Hematopoietic multipotent progenitor cell treated with erythropoietin and hydrocortisone succinate and interleukin-3 and kit ligand, for 15 days (in vitro differentiated cells): ENCODE measurements at places on chromosomes 7 and 10.

DNA sequence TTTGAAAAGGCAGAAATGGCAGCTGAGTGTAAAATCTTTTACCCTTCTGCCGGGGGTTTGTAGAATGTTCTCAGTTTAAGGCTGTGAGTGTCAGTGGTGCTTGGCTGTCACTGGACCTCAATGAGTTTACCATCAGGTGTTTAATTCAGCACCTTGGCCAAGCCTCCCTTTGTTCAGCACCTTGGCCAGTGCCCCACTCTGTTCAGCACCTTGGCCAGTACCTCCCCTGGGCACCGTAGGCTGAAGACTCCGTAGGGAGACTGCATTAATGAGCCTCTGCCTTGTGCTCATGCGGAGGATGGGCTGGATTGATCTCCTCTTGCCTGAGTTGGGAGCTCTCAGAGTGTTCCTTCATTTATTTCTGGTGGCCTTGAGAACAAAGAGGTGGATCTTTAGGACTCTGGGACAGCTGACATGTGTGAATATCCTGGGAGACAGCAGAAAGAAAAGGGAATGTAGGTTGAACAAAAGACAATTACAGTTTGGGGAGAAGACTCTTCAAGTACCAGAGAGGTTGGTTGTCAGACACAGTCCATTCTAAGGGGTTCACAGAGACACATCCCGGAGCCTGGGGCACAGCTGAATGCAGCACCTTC lies 1.6 kb downstream of the FAM24A start:
- peak; percentile 46 for DNase-seq

DNA sequence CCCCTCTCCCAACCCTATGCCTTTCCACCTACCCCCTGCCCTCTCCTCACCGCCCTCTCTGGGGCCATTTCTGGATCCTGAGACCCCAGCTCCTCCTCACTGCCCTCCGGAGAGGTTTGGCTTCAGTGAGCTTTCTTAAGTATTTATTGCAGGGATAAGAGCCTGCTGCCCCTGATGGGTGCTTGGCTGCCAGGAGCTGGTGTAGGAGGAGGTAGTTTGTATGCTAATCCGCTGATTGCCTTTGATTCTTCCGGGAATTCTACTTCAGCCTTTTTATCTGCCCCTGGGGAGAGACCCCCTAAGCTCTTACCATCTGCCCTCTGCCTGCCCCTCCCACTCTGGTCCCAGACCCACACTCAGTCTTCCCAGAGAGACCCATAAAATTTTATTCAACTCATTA lies 263.5 kb upstream of the PODXL start:
- no peak for DNase-seq

GRCh38 chr7:142451817-142452216 lies 194.0 kb upstream of the PRSS58 start:
- DNase-seq: no peak

DNA sequence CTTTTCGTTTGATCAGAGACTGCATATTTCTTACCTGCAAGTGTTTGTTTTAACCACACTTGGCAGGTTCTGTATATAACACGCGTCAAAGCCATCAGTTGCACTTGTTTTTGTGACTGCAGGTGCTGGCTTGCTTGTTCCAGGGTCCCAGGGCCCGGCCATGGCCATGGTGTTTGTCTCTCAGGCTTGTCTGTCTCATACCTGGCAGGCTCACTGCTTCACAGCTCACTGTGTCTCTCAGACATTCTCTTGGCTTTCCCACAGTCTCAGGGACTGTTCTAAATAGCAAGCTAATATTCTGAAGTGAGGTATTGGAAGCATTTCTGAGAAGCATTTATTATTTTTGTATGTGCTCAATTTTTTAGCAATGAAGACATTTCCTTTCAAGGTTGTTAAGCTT lies 46.9 kb downstream of the GPR141 start:
- no peak for DNase-seq

DNA sequence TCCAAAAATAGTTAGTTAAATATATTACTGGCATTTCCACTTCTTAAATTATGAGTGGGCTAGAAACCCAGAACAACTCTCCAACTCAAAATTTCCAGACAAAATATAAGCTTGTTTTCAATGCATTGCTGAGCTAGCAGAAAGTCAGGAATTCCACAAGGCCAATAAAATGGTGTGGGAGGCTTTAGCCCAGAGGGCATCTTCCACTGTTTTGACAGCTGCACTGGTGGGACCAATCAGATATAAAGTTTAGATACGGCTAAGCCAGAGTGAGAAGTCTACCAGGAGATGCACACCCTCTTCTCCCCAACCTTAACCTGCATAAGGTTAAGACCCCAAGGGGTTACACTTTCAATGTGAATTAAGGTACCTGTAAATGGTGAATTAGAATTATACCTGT lies 76.6 kb downstream of the AMPH start:
- DNase-seq: no peak

DNA sequence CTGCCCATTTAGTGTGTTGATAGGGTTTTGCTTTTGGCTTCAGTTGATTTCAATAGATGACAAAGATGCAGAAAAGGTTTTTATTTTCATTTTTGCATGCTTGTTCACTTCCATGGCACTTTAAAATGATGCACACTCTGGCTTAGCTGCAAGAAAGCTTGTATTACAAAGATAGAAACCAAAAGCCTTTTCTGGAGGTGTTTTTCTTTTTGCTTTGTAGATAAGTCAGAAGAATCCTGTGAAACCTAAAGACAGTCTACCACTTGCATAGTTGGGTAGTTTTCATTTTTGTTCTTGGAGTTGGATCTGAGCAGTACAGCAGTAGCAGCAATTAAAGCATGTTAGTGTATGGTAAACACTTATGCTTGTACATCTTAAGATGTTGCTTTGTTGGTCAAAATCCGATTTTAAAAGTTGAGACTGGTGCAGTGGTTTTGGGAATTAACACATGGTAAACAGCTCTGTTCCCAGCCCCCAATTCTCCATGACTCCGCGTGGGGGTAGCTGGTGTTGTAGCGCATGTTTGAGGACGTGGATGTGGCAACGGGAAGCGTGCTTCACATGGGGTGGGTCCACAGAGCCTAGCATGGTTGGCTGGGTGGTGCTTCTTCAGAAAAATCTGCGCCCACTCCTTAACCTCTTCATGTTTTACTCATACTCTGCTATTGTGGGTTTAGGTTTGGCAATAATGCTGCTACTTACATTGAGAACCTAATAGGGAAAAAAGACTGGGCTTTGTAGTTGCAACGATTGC lies 19.8 kb downstream of the CCNY start:
- DNase-seq: no peak

DNA sequence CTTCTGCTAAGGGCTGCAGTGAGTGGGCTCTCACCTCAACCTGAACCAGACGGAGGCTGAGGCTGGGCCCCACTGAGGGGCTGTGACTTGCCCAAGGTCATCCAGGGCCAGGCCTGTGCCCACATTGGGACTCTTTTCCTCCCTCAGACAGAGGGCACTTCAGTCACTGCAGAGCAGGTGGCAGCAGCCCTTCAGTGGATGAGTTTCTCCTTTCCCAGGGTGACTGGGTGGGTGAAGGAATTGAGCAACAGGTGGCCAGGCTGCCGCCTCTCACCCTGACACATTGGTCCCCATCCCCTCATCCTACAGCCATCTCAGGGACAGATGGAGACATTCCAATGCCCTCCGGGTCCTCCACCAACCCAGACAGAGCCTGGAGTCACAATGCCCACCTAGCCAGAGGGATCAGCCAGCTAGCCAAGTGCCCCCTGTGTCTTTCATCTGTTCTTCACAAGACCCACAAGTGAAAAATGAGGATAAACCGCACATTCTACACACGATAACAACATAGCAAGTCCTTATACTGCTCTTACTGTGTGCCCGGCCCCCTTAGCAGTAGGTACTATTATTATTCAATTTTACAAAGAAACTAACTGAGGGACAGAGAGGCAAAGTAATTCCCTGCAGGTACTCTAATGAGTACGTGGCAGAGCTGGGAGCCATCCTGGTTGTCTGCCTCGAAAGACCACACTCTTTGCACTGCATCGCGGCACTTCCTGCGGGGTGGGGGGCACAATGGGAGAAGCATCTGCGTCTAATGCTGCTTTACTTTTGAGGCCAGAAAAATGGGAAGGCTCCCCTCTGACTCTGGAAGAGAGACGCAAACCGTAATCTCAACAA lies 1.7 kb upstream of the SLC18A3 start:
- no peak for DNase-seq

DNA sequence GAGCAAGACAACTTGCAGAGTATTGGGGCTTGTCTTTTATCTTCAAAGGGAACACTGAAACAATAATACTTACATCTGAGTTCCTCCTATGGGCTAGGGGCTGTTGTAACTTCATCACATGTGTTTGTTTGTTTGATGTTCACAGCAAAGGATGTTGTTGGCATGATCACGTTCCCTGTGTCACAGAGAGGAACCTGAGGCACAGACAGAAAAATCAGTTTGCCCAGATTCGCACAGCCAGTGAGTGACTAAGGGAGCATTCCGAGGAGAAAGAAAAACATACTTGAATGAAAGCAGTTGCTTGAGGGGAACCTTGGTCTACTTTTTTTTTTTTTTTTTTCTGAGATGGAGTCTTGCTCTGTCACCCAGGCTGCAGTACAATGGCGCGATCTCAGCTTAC lies 87.2 kb upstream of the PFKP start:
- DNase-seq: no peak

DNA sequence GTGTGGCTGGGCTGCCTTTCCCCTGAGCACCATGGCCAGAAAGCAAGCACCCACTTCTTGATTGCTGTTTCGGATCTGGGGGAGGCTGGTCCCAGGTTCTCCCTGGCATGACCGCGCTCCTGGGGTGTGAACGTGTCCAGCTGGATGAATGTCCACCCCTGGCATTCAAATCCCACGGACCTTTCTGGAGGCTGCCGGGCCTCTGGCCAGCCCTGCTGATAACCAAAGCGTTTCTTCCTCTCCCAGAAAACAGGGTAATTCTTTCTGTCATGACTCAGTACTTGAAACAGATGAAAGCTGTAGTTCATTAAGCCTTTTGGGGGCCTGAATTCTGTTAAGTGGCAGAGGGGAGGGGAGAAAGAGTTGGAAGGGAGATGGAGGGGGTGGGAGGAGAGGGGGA lies 73.1 kb upstream of the SAMD8 start:
- DNase-seq: no peak

- DNase-seq: no peak
These were observed 63.8 kb downstream of the MKI67 start for GRCh38 chr10:128062331-128062880.

DNA sequence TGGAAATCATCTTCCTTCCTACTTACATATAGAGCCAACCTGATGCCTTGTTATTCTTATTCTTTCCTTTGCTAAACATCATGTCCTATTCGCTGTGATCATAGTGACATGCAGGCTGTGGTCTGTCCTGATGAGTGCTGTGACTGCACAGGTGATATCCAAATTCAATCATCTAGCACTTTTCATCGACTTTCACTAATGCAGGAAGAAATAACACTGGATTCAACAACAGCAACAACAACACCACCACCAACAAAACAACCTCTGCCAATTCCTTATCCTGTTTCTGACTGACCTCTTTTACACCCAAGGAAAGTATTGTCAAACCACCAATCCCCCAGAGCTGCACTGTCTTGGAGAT lies 203.2 kb upstream of the PHYHIPL start:
- no peak for DNase-seq

DNA sequence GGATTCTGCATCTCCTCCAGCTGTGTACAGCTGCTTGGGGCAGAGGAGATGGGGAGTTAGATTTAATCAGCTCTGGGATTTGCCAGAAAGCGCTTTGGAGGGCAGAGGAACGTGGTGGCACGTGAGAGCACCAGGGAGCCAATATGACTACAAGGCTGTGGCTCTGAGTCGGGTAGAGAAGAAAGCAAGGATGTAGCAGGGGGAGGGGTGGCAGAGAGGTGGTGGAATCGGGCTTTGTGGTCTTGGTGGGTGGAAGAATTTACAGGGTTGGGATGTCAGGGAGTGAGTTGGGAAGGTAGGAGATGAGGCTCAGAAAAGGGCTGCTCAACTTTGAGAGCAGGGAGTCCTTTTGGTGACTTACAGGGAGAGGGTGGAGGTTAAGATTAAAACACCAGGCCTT lies 113.6 kb downstream of the CCNY start:
- DNase-seq: no peak

- DNase-seq: no peak
These were observed 50.3 kb upstream of the MACC1 start for GRCh38 chr7:20267482-20267881.

GRCh38 chr7:106421181-106421762 lies 136.5 kb upstream of the NAMPT start:
- DNase-seq: no peak

GRCh38 chr10:60769406-60769805 lies 8.9 kb upstream of the CDK1 start:
- DNase-seq: no peak

DNA sequence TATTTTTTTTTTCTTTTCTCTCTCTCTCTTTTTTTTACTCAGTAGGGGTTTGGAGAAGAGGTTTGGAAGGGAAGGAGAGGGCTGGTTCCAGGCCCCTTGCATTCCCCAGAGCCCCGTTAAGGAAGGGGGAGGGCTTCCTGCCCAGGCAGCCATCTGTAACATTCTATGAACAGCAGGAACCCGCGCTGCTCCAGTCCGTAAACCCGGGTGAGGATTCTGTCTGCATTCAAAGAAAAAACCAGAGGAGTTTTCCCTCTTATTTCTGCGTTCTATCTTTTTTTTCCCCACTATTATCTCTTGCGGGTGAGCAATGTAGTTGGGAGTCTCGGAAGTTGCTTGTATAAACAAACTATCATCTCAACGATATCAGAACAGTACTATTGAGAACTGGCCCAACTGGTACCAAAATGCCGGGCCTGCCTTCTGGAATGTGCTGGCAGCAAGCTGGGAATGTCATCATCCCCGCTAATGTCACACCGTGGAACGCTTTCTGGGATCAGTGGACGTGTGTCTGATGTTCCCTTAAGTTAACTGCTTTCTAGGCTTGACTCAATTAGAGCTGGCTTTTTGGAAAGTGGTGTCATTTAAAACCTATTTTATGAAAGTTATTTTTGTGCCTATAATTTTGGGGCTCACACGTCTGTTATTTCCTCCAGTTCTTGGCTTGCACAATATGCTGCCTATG lies 153.1 kb upstream of the MEOX2 start:
- no peak for DNase-seq

DNA sequence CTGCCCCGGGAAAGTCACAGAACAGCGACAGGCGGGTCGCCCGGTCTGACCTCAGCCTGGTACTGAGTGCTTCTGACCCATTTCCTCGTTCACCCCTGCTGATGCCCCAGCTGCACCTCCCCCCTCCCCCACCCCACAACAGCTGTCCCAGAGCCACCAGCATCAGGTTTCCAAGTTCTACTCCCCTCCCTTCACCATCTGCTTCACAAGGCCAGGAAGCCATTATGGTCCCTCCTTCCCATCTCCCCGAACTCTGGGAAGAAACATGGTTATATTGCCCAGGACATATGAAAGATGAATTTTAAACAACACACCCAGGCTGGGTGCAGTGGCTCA lies 301.9 kb upstream of the GALNT17 start:
- no peak for DNase-seq

GRCh38 chr10:110844617-110844881 lies 27.2 kb upstream of the PDCD4 start:
- no peak for DNase-seq

DNA sequence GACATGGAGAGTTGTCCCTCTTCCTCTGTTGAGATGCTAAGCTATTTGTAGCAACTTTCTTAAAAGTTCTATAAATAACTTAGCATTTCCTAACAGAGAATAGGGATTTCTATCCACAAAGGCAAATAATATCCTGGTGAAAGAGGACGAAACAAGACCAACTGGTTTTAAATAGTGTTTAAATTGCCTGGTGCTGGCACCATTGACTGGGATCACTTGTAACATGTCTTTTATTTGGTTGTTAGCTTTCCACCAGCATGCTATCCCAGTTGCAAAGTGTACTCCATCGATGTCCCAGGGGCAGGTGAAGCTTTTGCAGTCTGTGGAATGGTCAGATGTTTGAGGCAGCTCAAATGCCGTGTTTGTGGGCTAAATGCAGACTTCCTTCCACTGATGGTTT lies 3.7 kb downstream of the SUFU start:
- no peak for DNase-seq

- DNase-seq: no peak
These were observed 770 bp downstream of the PLXNA4 start for GRCh38 chr7:132575419-132575981.
